CD4-positive, alpha-beta T cell treated with Interleukin-15 for 1 hour (primary cell): ENCODE measurements at places on chromosomes 4 and X.

GRCh38 chrX:38871129-38872029 is 70.1 kb downstream of the MID1IP1 start:
- DNase-seq, result no peak

- DNase-seq, result peak; percentile 50
These were observed 657 bp upstream of the ANKRD50 start for GRCh38 chr4:124713185-124713592.

DNA sequence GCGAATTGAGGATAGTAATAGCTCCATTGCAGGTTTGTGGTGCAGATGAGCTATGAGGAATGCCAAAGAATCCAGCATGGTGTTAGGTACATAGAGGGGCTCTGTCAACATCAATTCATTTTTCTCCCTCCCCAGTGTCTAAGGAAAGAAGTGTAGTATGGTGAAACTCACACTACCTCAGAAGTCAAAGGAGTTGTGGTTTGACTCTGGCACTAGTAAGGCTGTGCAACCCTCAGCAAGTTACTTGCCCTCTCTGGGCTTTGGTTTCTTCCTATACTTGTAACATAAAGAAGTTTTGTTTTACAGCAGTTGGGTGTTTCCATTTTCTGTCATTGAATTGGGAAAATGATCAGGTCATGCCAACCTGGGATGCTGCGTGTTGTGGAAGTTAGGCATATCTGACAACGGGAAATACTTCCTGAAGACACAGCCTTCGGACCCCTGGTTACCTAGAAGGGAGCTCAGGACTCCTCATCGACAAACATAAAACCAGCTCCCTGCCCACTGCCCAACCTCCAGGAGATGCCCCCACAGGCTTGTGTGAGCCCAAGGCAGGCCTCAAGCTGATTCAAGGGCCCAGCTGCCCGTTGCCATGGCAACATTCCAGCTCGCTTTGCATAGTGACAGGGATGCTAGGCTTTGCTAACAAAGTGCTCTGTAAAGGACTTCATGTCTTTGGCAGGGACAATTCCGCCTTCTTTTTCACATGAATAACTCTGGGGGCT is 71.4 kb downstream of the RTL5 start:
- DNase-seq, result no peak

- no peak for DNase-seq
These were observed 40.1 kb upstream of the HMGB3 start for GRCh38 chrX:150942942-150943594.

- DNase-seq, result no peak
These were observed 292.7 kb downstream of the GPAT3 start for GRCh38 chr4:83828601-83829000.

DNA sequence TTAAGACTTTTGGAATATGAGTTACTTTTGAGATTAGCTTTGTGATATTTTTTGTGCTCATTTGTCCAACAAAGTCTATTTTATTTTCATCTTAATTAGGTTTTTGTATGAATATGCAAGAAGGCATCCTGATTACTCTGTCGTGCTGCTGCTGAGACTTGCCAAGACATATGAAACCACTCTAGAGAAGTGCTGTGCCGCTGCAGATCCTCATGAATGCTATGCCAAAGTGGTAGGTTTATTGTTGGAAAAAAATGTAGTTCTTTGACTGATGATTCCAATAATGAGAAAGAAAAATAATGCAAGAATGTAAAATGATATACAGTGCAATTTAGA is 10.8 kb downstream of the ALB start:
- DNase-seq, result no peak

DNA sequence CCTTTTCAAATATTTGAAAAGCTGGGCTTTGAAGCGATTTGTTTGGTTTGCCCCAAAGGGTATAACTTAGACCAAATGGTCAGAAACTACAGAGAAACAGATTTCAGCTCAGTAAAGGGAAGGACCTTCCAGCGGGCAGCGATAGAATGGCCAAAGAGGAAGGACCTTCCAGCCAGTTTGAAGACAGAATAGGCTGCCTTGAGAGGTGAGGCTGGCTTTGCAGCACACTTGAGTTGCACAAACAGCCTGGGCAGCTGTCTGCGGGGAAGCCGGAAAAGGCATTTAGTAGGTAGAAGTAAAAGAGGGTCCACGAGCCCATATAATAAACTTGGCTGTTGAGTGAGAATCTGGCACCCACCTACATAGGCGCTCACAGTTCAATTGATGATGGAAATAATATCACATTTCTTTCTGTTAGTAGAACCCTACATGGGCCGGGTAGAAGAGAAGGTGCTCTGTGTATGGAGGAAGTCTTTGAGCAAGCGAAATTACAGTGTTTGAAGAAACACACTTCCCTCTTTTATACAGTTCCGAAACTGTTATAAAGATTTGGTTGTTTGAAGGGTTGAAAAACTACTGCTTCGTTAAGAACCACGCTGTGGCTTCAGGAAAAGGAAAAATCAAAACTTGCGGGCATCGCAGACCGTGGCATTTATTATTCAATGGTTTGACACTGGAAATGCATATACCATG is 75.0 kb upstream of the SORBS2 start:
- DNase-seq, result no peak

GRCh38 chr4:109027016-109027500 is 264.2 kb upstream of the ETNPPL start:
- no peak for DNase-seq
